Fibroblast of skin of scalp (primary cell): ENCODE measurements at places on chromosomes 1 and 21.
A peak's percentile ranks its signal among the peaks of the same experiment; 100 is the strongest.

DNA sequence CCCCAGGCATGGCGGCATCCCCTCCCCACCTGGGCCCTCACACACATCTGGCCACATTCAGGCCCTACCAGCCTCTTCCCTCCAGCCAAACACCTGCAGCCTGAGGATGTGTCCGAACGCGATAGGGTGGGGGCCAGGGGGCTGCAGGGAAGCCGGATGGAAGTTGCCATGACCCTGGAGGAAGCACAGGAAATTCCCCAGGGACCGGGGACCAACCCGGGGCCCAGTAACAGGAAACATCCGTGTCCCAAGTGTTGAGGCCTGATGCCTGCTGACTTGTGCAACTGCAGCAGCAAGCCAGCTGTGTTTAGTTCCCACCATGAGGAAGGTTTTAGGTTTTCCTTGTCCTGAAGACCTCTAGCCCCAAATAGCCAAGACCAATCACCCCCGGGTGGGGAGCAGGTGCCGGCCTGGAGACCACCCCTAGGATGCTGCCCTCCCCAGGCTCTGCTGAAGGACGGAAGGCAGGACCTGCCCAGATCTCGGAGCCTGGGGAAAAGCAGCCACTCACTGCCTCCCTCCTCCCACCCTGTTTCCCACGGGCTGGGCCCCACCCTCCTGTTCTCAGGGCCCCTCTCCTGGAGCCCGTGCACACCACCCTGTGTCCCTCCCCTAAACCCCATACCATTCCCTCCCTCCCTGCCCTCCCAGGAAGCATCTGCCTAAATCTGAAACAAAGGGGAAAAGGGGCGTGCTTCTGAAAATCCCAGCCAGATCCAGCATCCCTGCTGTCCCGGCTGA is 29.8 kb downstream of the MEGF6 start:
- no peak for DNase-seq

DNA sequence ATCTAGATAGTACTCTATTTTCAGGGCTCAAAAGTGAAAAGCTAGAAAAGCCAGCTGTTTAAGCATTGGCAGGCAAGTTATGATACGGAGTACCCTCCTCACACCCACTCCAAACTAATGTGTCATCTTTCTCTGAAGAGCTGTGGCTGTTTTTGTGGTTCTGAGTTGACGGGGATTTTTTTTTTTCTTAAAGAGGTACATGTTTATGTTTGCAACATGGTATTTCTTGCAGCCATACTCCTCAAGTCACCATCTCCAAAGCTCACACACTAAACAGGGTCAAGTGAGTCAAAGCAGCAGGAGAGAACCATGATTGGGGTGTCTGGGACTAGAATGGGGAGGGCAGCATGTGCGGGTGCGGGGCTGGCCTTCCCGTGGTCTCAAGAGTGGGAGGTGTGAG is 347.2 kb downstream of the DISC1 start:
- DNase-seq = peak; percentile 46

DNA sequence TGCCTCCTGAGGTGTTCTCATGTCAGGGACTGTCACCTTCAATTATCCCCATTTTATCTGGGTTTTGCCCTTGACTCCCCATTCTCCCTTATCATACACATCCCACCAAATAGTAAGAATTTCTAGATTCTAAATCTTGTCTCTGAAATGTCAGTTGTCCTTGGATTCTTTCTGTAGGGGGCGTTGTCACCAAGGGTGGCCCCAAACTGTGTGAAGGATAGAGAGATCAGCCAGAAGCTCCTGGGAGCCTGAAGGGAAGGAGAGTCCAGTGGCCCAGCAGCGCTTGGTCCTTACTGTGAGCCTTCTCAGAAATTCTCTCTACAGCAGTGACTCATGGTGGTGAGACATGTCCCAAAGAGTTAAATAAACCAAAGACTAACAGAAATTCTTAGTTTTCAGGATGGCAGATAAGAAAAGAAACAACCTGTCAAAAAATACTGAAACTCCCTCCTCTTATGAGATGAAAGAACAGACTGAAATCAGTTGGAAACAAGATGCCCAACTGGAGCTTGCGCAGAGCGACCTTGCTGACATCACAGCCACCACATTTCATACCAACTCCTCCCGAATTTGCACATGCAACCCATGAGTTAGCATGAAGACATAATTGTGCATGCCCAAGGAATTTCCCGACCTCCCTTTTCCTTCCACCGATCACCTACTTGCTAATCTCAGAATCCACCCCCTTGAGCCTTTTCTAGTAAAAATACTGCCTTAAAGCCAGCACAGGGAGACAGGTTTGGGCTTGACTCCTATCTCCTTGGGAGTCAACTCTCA is 109.8 kb downstream of the ELAVL4 start:
- DNase-seq = no peak

GRCh38 chr21:33924766-33925100 is 9.1 kb upstream of the ATP5PO start:
- DNase-seq = no peak

GRCh38 chr1:110062612-110063011 is 7.9 kb downstream of the ALX3 start:
- DNase-seq = no peak

- DNase-seq = no peak
Measured at GRCh38 chr1:53593758-53594380, 134.7 kb downstream of the DMRTB1 start.

DNA sequence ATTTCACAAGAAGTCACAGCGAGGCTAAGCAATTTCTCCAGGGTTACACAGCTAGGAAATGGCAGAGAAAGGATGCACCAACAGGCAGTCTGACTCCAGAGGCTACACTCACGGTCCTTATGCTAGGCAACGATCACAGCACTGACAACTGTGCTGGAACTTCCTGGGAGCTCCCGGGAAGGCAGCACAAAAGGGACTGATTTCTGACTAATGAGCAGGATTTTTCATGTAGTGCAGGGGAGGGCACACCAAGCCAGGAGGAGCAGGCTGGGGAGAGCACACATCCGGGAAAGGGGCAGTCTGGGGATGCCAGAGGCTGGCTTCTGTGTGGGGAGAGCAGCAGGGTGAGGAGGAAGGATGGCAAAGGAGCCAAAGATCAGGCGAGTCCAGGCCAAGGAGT is 486.7 kb downstream of the OMA1 start:
- no peak for DNase-seq

- no peak for DNase-seq
Measured at GRCh38 chr1:233157245-233157644, 138.3 kb downstream of the PCNX2 start.

GRCh38 chr1:217881131-217881543 is 250.0 kb downstream of the SPATA17 start:
- DNase-seq = peak; percentile 56

- no peak for DNase-seq
Measured at GRCh38 chr1:199868777-199869176, 158.7 kb upstream of the NR5A2 start.
